ENCODE measurements at places on chromosomes 1 and 21. TPM values are rescaled to one million over a fixed set of nuclear protein-coding genes. Genes with fewer than 3 reads are reported as not detected.

GRCh38 chr1:32249831-32250525 is 1.1 kb upstream of the LCK start:
- DNase-seq: no peak

GRCh38 chr1:209692296-209692695 is 12.3 kb upstream of the HSD11B1 start:
- DNase-seq: no peak

GRCh38 chr1:221559911-221560310 is 182.0 kb downstream of the DUSP10 start:
- no peak for DNase-seq

GRCh38 chr1:99363531-99363930 is 99.2 kb downstream of the PLPPR4 start:
- DNase-seq: no peak

GRCh38 chr1:93960641-93961147 is 51.5 kb upstream of the GCLM start:
- no peak for DNase-seq

GRCh38 chr1:191498318-191498717 is 659.9 kb upstream of the RGS18 start:
- no peak for DNase-seq

DNA sequence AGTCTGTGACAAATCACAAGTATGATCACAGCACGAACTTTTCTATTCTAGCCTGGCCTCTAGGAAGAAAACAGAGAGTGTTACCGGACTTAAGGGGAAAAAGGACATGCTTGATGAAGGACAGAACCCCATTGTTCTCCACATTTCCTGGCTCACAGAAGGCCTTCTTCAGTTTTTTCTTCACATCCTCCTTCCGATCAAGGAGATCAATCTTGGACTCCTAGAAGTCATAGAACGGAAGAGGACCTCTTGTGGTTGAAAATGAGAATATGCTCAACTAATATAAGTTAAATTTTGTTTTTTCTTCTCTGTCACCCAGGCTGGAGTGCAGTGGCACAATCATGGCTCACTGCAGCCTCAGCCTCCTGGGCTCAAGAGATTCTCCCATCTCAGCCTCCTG is 30.3 kb downstream of the YARS1 start:
- DNase-seq: no peak

- DNase-seq: no peak
Observed at GRCh38 chr1:84277343-84278059, 24.0 kb upstream of the SAMD13 start.

BGLAP gene
- not detected for total RNA-seq

AGRN gene
- 2.0 TPM for total RNA-seq
